ENCODE measurements at places on chromosomes 7 and 10.

DNA sequence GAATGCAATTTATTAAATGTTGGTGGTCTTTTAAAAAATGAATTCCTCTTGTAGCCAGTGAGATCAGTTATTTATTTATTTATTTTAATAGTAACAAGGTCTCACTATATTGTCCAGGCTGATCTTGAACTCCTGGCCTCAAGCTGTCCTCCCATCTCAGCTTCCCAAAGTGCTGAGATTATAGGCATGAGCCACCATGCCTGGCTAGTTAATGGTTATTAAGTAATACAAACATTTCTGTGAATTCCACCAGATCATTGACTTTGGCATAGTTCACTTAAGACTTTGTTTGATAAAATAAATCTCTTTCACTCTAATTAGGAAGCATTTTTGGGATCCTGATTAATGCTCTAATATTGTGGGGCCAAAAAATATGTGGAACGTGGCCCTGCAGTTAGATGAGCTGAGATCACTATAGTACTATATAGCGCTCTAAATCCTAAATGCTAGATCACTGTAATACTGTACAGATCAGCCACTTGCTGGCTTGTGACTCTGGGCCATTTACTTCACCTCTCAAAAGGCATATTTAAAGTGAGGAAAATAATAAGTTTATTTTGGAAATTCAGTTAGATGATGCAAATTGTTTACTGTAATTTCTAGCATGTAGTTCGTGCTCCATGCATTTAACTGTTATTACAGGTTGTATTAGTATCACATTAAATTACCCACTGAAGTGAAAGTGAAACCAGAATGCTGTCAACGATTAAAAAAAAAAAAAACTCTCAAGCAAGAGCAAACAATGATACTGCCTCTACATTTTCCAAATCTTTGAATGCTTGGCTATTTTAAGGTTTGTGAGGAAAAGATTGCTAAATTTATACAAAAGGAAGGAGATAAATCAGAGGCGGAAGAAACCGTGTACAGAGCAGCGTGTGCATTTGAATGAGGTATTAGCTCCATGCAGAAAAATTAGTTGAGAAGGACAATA lies 15.9 kb upstream of the FAS start:
- peak; percentile 54 for DNase-seq

DNA sequence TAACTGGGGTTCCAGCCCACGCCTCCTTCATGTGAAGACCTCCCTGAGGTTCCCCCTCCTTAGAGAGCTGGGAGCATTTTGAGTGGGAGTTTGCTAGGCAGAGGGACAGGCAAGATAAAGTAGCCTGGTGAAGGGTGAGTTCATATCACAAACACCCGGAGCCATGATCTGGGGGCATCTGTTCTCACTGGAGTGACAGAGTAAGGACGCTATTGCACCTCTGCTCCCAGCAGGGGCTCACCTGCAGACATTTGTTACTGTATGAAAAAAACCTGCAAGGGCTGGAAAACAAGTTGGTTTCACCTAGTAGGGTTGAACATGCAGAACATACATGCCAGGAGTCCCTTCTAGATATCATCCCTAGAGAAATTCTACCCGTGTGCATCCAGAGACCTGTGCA lies 88.4 kb downstream of the CARD11 start:
- DNase-seq = no peak

GRCh38 chr7:24440892-24441291 lies 132.4 kb upstream of the PALS2 start:
- DNase-seq = no peak

- no peak for DNase-seq
Observed at GRCh38 chr7:137633133-137633532, 213.6 kb downstream of the DGKI start.

DNA sequence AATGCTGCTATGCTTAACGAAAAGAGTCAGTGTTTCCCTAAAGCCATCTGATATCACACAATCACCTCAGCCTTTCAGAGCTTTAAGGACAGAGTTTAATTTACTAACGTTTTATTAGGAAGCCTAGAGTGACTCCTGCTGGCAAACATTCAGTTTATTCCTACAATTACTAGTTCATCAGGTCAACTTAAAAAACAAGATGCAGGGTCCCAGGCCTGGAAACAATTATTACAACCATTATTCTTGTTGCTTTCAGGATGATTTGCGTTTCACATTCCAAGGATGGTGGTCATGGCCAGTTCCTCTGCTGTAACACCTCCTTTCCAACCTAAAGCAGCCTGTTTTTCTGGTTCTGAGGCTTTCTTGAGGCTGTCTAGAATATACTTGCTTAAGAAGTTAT lies 1.5 kb upstream of the FAM53B start:
- DNase-seq = peak; percentile 69

All from CD4-positive, alpha-beta memory T cell (primary cell).